ENCODE measurements at places on chromosomes 2 and 18.

GRCh38 chr2:135786823-135787222 is 45.2 kb downstream of the UBXN4 start:
- no peak for DNase-seq

DNA sequence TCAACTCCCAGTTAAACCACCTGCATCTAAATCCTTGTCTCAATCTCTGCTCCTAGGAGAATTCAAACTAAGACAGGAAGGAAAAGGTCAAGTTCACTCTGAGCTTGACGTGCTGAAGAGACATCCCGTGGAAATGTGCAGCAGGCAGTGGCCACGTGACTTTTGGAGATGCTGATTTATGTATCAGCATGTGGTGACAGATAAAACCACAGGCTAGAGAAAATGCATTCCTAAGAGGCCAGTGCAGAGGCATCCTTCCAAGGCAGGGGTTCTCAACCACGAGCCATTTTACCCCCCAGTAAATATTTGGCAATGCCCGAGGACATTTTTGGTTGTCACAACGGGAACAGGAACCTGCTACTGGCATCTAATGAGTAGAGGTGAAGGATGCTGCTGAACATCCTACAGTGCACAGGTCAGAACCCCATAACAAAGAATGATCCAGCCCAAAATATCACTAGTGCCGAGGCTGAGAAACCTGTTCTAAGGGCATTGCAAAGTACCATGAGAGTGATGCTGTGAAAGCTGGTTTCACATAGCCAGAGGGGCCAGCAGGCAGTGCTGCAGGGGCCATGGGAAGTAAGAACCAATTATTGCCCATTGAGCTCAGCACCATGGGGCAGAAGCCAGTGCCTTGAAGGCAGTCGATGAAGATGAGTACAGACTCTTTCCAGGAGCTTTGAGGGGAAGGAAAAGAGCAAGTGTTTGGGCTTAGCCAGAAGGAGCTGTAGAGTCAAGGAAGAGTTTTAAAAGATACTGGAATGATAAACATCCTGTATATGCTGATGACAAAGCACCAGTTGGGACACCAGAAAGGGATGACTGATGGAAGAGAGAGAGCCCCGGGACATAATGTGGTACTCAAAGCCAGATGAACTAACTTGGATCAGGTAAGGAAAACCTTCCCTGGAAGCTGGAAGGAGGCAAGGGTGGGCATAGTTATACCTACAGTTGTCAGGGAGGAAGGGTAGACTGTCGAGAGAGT is 174.6 kb downstream of the HAUS1 start:
- no peak for DNase-seq

GRCh38 chr2:155298001-155298400 is 599.5 kb downstream of the KCNJ3 start:
- no peak for DNase-seq

GRCh38 chr18:48502906-48503305 is 35.9 kb upstream of the CTIF start:
- no peak for DNase-seq

DNA sequence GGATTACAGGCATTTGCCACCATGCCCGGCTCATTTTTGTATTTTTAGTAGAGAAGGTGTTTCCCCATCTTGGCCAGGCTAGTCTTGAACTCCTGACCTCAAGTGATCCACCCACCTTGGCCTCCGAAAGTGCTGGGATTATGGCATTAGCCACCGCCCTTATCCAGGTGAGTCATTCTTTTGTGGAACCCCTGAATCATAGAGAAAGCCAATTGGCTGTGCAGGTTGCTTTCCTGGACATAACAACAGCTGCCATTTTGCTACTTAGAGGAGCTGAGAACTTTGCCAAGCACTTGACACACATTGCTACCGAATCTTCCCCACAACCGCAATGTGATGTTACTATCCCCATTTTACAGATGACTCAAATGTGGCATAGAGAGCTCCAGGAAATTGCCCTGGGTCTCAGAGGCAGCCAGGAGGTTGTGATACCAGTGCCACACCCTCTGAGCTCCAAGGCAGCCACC is 36.0 kb downstream of the SETBP1 start:
- no peak for DNase-seq

GRCh38 chr18:43606795-43607194 is 329.5 kb upstream of the SYT4 start:
- DNase-seq, result no peak

DNA sequence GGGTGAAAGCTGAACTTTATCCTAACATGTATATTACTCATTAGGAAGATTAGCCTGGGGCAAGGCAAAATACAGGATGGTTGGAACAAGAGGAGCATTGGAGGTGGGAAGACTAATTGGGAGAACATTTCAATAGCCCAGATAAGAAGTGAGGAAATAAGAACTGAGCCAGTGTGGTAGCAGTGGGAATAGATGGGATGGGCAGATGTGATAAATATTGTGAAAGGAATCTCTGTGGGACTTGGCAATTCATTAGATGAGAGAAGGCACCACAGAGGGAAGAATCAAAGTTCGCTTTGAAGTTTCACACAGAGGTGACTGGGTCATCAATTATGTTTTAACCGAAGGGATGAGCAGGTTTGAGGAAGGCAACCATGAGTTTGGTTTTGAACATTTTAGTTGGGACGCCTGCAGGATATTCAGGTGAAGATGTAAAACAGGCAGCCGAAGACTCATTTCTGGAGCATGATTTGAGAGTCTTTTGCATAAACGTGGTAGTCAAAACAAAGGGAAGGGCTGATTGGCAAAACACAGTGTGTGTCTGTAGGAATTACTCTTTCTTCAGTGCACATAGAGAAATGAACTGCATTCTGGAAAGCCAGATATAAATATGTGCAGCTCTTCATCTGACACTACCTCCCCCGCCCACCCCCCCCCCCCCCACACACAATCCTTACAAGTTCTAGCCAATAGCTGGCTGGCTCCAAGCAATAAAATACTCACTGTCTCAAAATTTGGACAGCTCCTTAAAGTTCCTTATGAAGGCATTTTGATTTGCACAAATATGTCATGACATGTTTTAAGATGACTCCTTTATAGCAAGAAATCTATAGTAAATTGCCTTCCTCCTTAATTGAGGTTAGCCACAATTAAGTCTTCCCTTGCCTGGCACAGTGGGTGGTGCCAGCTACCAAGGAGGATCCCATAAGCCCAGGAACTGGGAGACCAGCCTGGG is 1.9 kb upstream of the SLC1A4 start:
- DNase-seq, result no peak

DNA sequence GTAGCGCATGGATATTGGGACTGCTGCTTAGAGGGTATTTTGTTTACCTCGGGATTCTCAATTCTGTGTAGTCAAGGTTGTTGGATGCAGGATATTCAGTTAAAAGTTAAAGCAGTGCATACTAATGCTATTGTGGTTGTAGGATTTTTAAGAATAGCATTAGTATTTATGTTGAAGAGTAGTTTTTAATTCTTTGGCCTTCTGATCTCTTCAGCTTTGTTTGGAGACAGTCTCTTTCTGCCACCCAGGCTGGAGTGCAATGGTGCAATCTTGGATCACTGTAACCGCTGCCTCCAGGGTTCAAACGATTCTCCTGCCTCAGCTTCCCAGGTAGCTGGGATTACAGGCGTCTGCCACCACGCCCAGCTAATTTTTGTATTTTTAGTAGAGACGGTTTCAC is 1.5 kb downstream of the RHBDD1 start:
- no peak for DNase-seq

GRCh38 chr2:145638675-145639074 is 1118.8 kb upstream of the ZEB2 start:
- DNase-seq, result no peak

DNA sequence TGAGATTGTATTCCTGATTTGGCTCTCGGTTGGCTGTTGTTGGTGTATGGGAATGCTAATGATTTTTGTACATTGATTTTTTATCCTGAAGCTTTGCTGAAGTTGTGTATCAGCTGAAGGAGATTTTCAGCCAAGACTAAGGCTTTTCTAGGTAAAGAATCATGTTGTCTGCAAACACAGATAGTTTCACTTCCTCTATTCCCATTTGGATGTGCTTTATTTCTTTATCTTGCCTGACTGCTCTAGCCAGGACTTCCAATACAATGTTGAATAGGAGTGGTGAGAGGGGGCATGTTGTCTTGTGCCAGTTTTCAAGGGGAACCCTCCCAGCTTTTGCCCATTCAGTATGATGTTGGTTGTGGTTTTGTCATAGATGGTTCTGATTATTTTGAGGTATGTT is 90.4 kb downstream of the CYP26B1 start:
- DNase-seq, result no peak

DNA sequence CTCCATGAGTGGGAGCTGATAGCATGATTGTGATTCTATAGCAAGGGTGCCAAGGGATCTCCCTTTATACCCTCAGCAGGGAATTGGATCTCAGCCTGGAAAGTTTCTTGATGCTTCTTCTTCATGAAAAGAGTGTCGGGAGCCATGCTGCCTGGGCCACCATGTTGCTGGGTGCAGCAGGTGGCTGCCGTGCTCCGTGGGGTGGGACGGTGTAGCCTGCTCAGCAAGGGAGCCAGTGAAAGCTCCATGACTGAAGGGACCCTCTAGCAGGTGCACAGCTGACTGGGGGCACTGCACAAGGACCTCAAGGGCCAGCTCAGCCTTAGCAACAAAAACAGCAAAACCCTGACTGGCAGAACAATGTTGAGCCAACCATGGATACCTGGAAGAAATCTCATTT is 368.9 kb upstream of the HS6ST1 start:
- no peak for DNase-seq

DNA sequence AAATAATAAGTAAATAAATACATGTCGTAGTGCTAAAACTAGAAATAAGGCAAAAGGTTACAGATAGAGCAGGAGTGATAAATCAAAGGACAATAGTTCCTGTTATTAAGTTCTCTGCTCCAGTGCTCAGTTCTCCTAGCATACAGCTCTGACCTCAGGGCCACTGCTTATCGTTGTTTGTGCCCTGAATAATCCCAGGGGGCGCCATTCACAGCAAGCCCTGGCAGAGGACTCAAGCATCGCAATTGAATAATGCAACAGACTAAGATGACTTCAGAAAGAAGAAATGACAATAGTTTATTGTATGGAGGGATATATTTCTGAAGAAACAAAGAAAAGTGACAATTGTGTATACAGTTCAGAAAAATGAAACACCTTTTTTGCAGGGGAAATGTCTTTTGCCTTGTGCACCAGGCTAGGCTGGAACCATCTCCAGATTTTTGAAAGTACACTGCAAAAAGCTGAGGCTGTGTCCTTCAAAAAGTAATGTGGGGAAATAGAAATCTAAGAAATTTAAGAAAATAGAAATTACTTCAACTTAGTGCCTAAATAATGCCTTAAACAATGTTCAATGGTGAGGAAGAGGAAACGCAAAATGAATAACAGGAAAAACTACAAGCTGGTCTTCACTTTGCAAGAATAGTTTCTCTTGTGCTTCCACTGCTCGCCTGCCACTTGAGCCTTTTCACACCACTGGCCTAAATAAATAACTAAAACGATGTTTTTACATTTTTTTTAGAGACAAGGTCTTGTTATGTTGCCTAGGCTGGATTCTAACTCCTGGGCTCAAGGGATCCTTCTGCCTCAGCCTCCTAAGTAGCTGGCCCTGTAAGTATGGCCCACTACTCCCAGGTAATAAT is 19.0 kb upstream of the CCNYL1 start:
- DNase-seq, result peak; percentile 6

DNA sequence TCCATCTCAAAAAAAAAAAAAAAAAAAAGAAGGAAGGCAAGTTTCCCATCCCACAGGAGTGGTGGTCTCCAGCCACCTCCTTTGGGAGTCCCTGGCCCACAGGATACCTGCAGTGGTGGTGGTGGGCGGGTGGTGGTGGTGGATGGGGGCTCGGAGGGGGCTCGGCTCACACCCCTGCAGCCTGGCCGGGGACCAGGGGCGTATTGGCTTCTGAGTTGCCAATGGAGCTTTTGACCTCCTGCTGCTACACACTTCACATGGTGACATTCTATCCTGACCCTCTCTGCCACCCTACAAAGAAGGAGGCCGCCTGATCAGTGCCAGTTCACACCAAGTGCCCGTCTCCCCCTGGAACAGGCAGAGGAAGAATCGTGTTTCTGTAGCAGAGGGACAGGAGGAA is 119.6 kb downstream of the NFATC1 start:
- no peak for DNase-seq

GRCh38 chr2:224041554-224041953 is 2.5 kb upstream of the SERPINE2 start:
- DNase-seq, result no peak

DNA sequence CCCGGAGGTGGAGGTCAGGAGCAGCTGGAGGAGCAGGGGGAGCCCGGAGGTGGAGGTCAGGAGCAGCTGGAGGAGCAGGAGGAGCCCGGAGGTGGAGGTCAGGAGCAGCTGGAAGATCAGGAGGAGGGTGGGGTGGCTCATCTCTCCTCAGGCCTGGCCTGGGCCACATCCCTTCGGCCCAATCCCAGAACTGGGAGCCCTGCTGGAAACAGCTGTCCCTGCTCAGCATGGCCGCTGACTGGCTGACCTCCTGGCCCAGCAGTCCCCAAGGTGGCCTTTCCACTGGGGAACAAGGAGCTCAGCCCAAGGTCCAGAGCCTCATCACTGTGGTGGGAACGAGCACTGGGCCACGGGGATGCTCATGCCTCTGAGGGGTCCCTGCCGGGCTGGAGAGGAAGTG is 66.6 kb upstream of the LAPTM4A start:
- no peak for DNase-seq
